Upper lobe of left lung (tissue), 6 donors: ENCODE measurements at places on chromosomes 7 and 10. TPM values are rescaled to one million over a fixed set of nuclear protein-coding genes. Genes with fewer than 3 reads are reported as not detected.

DNA sequence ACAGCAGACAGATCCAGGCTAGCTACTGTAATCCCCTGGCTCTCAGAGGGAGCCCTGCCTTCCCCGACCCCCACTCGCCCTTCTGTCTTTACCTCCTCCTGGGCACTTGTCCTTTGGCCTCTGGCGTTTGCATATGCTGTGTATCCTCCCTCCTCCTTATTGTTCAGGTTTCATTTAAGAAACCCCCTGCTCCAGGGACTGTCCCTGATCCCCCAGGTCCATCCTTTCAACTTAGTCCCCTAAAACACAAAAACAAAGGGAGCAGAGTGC is 25.7 kb downstream of the GRID1 start:
- no peak for DNase-seq

- no peak for DNase-seq
These were observed 163.3 kb downstream of the SVIL start for GRCh38 chr10:29471544-29471859.

- no peak for DNase-seq
These were observed 675 bp downstream of the ABRAXAS2 start for GRCh38 chr10:124802313-124802675.

The TSPAN12 gene
- 56.3 TPM for total RNA-seq

The CHST15 gene
- total RNA-seq, result 24.3 TPM

The SLC26A3 gene
- not detected for total RNA-seq

The C10orf67 gene
- 1.7 TPM for total RNA-seq

DNA sequence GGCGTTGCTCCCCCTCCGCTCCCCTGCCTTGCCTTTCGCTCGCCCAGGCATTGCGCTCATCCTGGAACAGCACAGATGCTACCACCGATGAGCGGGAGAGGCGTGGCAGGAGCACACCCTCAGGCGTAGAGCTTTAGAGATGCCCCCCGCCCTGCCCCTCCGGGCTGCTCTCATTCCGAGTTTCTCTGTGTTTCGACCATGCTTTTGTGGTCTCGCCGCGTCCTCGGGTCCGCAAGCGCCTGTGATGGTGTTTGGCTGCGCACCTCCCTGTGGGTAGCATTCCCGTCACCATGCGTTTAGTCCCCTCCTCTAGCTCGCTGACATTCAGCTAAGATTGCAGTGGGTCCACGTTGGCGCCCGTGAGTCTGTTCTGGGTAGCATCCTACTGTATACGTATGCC is 18.7 kb downstream of the NOM1 start:
- no peak for DNase-seq

- no peak for DNase-seq
These were observed 89.1 kb downstream of the PTPRN2 start for GRCh38 chr7:158498443-158499081.

DNA sequence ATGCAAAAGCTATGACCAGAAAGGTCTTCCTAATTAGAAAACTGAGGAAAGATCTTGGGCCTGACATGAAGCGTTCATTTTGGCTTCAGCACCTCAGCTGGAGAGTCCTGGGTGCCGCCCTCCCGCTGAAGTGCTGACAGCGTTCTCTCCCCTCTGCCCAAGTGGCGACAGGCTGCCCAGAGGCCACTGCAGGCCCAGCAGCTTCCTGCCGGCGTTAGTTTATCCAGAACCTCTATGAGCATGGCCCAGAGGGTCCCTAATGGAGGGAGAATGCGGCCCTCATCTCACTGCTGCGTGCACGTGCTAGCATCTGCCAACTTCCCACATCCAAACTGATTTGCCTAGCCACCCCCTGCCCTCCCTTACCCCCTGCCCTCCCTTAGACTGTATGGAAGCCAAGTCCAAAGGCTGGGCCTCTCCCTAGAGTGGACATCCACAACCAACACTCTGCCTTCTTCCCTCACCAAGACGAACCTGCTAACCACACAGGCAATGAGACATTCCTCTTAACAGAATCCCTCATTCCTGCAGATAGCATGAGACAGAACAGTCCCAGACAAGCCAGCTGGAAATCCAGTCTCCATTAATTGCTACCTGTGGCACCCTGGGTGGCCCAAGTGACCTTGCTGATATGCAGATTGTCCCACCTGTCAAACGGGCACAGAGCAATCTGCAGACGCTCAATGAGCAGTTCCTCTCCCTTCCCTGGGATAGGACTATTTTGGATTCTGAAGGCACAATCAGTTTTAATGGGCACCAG is 108.4 kb downstream of the C10orf90 start:
- DNase-seq, result no peak

DNA sequence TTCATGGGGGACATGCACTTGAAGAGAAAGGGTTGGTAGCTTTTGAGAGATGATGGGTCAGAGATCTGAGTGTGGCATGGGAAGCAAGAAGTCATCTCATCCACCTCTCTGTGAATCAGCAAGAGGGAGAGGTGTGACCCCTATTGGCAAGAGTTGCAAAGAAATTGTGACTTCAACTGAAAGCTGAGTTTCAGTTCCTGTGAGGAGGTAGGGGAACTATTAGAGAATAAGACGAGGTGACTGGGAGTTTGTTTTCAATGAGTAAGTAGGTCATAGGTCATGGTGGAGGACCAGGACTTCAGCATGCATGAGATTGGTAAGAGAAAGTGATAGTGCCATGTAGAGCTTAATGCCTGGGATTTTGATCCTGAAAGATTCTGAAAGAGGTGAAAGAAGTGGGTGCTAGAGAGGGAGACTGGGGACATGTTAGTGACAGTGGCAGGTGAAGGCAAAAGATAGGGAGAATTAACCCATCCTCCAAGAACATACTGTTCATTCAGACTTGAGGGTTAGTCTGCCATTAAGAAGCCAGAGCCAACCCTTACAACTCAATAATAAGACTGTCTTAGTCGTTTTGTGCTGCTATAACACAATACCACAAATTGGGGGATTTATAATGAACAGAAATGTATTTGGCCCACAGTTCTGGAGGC is 75.5 kb upstream of the CAPZA2 start:
- no peak for DNase-seq

- no peak for DNase-seq
These were observed 201.0 kb upstream of the LYZL2 start for GRCh38 chr10:30830315-30831230.

GRCh38 chr10:88932539-88933256 is 19.9 kb downstream of the ACTA2 start:
- DNase-seq, result no peak

DNA sequence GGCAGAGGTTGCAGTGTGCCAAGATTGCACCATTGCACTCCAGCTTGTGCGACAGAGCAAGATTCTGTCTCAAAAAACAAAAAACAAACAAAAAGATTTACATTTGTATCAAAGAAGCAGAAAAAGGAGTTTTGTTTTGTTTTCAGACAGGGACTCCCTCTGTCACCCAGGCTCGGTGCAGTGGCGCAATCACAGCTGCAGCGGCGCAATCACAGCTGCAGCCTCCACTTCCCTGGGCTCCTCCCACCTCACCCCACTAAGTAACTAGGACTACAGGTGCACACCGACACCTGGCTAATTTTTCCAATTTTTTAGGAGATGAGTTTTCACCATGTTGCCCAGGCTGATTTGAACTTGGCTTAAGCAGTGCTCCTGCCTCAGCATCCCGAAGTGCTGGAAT is 1.8 kb downstream of the ARMC10 start:
- DNase-seq, result peak; percentile 74

- no peak for DNase-seq
These were observed 56.1 kb downstream of the SLIT1 start for GRCh38 chr10:97129666-97130065.

DNA sequence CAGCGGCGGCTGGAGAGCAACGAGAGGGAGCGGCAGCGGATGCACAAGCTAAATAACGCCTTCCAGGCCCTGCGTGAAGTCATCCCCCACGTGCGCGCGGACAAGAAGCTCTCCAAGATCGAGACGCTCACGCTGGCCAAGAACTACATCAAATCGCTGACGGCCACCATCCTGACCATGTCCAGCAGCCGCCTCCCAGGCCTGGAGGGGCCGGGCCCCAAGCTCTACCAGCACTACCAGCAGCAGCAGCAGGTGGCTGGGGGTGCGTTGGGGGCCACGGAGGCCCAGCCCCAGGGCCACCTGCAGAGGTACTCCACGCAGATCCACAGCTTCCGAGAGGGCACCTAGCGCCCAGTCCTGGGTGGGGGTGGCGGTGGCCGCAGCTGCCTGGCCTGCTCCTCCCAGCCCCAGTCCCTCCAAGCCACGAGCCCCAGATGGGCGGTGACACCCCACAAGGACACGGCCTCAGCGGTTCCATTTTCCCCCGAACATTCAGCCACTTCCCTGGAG is 1.3 kb downstream of the BHLHA15 start:
- DNase-seq, result peak; percentile 20

DNA sequence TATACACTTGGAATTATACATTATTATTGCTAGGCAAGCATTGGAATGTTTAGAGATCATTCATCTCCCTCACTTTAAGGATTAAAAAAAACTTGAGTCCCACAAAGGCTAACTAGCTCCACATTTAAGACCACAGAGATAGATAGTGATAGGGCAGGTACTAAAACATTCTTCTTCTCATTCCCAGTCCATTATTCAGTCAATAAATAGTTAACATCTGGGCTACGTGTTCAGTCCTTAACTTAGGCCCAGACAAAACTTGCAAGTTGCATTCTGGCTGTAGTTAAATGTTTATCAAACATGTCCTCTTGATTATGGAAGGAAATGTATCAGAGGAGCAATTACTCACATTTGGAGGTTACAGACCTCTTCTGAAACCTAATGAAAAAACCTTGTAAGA is 2.4 kb downstream of the GNG11 start:
- DNase-seq, result no peak

The CHN2 gene
- total RNA-seq, result 13.2 TPM

The VIPR2 gene
- not detected for total RNA-seq

GRCh38 chr10:7337431-7338171 is 73.2 kb downstream of the SFMBT2 start:
- no peak for DNase-seq

DNA sequence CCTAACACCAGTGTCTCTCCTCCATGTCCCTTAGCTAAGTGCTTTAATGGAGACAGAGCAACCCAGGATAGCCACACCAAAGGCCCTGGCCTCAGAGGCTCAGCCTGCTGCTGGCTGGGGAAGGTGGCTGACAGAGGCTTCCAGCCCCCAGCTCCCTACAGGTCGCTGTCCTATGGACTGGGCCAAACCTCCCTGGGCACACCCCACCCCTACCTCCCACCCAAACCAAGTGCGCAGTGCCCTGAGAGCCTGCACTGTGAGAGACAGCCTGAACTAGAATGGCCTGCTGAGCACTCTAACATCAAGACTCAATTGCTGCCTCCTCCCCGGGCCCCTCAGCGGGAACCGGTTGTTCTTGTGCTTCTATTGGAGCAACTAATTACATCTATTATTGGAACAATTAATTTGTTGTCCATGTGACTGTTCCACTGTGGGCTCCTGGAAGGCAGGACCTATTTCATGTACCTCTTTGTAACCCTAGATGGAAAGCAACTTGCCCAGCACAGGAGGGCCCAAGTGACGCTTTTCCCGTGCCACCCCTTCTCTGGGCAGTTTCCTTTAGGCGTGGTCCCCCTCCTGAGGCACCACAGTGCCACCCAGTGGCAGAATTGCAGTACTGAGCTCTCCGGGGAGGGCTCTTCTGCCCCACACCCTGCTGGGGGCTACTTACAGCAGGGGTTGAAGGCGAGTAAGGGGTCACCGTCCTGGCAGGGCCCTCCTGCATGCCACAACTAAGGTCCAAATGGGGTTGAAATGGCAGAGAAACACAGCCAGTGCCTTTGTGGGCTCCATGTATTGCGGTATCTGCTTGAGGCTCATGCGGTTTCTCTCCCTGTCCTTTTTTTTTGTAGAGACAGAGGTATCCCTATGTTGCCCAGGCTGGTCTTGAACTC is 63.7 kb upstream of the WAPL start:
- peak; percentile 59 for DNase-seq

- no peak for DNase-seq
These were observed 408.2 kb upstream of the CELF2 start for GRCh38 chr10:10609379-10609955.

DNA sequence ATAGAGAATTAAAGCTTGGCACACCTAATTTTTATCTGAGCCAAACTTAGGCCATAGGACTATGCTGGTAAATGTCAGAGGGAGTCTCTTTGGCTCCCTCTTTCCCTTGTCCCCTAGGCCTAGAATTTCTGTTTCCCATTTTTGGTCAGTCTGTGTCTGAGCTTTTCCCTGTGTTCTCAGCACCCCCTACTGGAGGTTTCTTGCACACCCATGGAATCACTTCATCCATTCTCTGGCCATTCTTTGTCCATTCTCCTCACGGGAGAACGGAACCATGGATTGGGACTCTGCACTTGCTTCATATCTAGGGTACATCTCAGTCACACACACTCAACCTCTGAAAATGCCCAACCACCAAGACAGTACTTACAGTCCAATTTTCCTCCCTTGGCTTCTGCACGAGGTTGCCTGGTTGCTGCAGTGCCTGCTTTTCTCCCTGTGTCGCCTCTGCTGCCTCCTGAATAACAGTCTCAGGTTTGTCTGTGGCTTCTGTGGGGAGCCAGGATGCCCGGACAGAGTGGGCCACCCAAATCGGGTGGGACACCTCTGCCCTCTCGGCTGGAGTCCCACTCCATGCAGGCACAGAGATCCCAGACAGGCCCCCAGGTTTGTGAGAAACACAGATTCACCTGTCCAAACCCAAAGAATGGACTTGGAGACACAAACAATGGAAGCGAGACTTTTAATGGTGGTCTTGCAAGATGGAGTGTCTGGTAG is 35.1 kb upstream of the DNAH11 start:
- DNase-seq, result peak; percentile 11

DNA sequence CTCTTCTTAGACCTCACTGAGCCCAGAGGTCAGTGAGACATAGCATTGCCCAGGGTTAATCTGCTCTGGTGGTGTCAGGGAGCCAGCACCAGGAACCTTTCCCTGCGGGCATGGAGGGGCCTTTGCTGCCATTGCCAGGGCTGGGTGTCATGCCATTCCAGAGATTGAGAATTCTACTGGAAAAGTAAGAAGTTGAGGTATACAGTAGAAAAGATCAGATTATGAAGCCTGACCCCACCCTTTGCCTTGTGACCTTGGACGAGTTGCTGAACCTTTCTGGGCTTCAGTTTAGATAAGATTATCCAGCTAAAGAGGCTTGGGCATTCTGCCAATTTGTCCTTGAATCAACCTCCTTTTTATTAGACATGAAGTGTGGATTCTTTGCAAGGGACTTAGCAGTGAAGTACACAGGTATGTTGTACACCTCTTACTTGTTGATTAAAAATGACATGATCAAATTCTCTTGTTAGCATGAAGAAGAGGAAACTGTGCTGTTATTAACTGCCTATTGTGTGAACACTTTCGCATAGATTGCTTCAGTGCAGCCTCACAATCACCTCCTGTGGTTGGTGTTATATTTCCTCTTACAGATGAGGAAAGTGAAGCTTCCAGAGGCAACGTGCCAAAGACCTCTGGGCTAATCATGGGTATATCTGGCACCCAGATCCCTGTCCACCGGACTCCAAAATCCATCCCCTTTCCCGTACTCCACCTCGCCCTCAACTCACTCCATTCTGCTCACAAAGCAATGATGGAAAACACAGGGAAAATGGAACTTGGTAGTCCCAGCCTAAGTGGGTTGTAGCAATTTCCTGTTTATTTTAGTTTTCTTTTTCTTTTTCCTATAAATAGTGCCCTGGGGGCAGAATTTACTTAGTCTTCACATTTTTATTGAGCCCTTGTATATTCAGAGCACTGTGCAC is 151.3 kb downstream of the CAMK1D start:
- no peak for DNase-seq

The ACTR3C gene
- total RNA-seq, result 12.1 TPM
